ENCODE measurements at places on chromosomes 7 and 10. TPM values are rescaled to one million over a fixed set of nuclear protein-coding genes. Genes with fewer than 3 reads are reported as not detected.

Gene CPA4
- total RNA-seq, result not detected

Gene NPSR1
- total RNA-seq, result not detected

- H3K27me3 ChIP-seq, result no peaks in the 10 kb centered on the region
- no peak overlapping the region for H3K27ac ChIP-seq
- no peak overlapping the region for H3K4me3 ChIP-seq
- no peaks in the 10 kb centered on the region for H3K36me3 ChIP-seq
Measured at GRCh38 chr7:46386428-46387399, 465.6 kb upstream of the IGFBP3 start.

DNA sequence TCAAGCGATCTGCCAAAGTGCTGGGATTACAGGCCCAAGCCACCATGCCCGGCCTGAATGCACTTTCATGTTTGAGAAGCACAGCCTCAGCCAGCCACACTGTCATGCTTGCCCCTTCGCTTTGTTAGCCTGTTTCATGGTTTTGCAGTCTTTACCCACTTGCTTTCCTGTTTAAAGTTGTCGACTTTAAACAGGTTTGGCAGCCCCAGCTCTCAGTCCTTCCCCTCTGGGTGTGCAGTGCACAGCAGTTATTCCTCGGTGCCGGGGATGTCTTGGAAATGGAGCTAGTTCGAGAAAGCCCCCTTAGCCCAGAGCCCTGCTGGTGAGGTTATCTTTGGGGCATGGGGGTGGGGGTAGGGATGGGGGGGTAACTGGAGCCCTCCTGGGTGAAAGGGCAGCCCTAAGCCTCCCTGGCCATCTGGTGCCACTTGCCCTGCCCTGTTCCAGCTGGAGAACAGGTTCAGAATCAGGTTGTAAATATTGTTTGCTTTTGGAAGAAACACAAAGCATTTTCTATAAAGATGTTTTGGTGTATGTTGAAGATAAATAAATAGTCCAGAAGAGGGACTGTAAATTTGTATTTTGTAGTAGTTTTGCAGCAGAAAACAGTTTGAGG is 14.8 kb downstream of the TSPAN14 start:
- peaks cover 36% of the 10 kb centered on the region for H3K4me1 ChIP-seq
- no peak overlapping the region for H3K27ac ChIP-seq
- no peak for DNase-seq
- H3K27me3 ChIP-seq, result no peaks in the 10 kb centered on the region
- peaks cover 64% of the 10 kb centered on the region for H3K36me3 ChIP-seq

DNA sequence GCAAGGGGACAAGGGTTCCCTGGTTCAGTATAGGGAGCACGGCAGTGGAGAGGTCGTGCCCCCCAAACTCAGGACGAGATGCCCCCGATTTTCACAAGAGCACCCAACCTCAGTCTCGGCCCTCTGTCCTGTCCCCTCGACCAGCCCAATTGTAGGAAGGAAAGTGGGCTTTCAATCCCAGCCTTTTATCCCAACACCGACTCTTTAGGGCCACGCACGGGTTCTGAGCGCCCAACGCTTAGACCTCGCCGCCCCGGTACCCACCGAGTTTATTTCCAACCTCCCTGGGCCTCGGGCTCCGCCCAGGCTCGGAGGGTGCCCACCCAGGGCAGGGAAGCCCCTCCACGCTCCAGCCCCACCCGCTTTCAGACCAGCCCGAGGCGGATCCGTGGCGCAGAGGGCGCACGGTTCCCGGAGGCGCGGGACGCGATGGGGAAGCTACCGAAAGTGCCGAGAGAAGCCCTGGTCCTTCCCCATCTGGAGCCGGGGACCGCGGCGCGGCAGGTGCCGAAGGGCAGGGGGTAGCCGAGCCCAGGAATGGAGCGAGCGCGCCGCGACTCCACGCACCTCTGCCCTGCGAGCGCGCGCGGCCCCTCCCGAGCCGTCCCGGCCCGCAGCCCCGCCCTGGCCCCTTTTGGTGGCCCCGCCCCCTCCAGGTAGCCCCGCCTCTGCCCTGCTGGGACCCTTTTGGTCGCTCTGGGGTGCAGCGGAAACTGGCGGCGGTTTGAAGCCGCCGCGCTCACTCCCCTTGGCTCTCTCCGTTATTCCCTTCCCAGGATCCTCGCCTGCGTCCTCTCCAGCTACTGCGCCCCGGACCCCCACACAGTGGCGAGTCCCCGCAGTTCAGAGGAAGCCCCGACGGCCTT is 20.4 kb downstream of the GRID2IP start:
- peak; percentile 82 for DNase-seq
- H3K27ac ChIP-seq, result no peak overlapping the region
- peaks cover 30% of the 10 kb centered on the region for H3K27me3 ChIP-seq
- H3K36me3 ChIP-seq, result no peaks in the 10 kb centered on the region
- peaks cover 23% of the 10 kb centered on the region for H3K4me1 ChIP-seq
- H3K4me3 ChIP-seq, result peak overlapping the region; percentile 18

DNA sequence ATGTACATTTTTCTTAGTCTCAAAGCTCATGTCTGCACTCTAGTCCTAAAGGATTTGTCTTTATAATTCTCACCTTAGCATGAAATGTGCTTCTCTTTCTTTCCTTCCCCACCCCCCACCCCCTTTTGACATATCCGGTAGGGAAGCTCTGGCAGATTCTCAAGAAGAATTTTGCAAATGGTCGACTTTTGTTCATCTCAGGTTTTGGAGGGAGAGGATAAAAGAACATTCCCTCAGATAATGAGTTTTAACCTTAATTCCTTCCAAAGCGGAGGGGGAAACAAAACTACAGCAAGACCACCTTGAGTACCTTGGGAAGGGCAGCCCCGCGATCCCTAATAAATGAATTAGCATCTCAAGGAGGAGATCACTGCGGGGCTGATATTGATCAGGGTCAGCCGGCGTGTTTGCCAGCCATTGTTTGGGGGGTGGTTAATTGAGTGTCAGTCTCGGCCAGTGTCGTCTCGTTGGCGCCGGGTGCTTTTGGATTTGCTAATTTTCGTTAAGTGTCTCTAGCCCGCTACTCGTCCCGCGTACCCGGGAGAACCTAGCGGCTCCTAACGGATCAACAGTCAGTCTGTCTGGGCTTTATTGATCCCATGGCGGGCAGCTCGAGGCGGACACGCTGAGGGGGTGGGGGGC is 874 bp upstream of the BAMBI start:
- peak; percentile 34 for DNase-seq
- H3K27me3 ChIP-seq, result no peaks in the 10 kb centered on the region
- H3K36me3 ChIP-seq, result peaks cover 8% of the 10 kb centered on the region
- H3K4me3 ChIP-seq, result peak overlapping the region; percentile 78

All from K562 (cell line).